GM04503 (cell line): ENCODE measurements at places on chromosomes 12 and 14.

- no peak for DNase-seq
Measured at GRCh38 chr14:90518069-90518940, 121.5 kb downstream of the CALM1 start.

- peak; percentile 75 for DNase-seq
Measured at GRCh38 chr12:119208626-119209061, 29.9 kb downstream of the HSPB8 start.

GRCh38 chr12:126601184-126602170, 1536.2 kb downstream of the AACS start:
- no peak for DNase-seq

GRCh38 chr12:106855221-106855758, 80.8 kb downstream of the RIC8B start:
- no peak for DNase-seq

DNA sequence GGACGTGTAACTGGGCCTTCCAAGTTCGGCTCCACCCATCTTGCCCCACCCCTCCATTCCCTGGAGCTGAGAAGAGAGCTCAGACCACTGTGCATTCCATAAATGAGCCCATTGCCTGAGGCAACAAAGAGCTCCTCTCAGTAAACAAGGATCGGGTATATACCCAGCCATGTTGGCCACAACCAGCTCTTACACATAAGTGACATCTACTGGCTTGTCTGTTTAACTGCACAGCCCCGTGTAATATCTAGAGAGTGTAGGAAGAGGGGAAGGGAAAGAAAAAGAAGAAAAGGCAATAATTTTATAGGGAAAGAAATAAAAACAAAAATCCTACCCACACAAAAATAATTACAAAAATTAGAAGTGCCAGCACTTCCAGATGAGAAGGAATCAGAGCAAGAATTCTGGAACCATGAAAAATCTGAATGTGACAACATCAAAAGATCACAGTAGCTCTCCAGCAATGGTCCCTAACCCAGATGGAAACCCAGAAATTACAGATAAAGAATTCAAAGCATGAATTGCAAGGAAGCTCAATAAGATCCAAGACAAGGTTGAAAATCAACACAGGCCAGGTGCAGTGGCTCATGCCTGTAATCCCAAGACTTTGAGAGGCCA, 308.1 kb downstream of the RPAP3 start:
- DNase-seq = no peak

- DNase-seq = no peak
Measured at GRCh38 chr14:34711796-34712712, 2.3 kb downstream of the CFL2 start.

- DNase-seq = no peak
Measured at GRCh38 chr14:48546996-48547395, 871.6 kb upstream of the MDGA2 start.

- no peak for DNase-seq
Measured at GRCh38 chr12:21527451-21528180, 1.5 kb downstream of the SPX start.

DNA sequence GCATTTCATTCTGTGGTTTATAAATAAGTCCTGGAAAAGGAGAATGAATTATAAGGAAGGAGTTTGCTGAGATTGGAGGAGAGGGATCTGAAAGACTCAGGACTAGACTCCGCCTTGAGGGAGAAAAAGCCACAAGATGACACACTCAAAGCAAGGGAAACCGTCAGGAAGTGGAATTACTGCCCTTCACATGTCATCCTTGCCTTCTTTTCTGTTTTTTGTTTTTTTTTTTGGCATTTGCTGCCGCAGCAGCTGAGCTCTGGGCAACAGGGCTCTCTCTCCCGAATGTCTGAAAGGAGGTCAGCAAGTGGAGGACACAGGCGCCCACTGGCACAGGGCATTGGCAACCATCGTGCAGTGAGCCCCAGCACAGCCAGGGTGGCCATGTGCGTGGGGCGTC, 344.9 kb downstream of the DPF3 start:
- no peak for DNase-seq

- no peak for DNase-seq
Measured at GRCh38 chr14:20801726-20802125, 918 bp downstream of the RNASE1 start.

GRCh38 chr14:91919814-91920213, 27.7 kb downstream of the FBLN5 start:
- peak; percentile 53 for DNase-seq

DNA sequence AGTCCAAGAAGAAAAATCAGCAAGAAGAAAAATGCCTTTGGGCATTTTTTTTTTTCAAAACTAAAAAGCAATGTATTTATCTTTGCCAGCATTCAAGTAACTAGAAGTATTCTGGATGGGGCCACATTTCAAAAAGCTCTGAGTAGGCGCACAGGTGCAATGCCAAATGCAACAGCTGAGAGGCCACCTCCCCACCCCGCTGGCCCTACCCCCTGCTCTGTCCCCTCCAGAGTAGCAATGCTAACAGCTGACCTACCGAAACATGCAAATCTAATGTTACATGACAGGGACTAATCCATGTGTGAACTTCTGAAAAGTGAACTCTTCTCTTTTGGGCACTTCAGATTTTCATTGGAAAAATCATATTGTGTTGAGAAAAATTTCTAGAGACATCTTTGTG, 153.7 kb upstream of the SLC38A2 start:
- DNase-seq = no peak

DNA sequence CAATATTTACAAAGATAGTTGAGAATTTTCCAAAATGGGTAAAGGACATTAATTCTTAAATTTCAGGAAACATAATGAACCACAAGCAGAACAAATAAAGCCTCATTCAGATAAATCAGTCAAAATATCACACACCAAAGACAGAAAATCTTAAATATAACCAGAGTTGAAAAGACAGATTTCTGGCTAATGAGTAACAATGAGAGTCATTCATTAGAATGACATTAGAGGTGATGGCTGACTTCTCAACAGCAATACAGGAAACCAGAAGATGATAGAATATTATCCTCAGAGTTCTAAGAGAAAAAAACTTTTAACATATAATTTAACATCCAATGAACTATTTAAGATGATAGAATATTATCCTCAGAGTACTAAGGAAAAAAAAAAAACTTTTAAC, 124.2 kb downstream of the DENND5B start:
- no peak for DNase-seq

DNA sequence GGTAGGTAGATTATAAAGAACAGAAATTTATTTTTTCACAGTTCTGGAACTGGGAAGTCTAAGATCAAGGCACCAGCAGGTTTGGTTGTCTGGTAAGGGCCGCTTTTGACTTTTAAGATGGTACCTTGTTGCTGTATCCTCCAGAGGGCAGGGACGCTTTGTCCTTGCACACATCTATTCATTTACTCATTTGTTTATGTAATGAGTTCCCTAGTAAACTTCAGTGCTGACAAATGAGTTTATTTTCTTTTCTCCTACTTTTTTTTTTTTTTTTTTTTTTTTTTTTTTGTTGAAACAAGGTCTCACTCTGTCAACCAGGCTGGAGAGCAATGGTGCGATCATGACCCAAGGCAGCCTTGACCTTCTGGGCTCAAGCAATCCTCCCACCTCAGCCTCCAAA, 195.7 kb downstream of the FBXL14 start:
- DNase-seq = no peak

DNA sequence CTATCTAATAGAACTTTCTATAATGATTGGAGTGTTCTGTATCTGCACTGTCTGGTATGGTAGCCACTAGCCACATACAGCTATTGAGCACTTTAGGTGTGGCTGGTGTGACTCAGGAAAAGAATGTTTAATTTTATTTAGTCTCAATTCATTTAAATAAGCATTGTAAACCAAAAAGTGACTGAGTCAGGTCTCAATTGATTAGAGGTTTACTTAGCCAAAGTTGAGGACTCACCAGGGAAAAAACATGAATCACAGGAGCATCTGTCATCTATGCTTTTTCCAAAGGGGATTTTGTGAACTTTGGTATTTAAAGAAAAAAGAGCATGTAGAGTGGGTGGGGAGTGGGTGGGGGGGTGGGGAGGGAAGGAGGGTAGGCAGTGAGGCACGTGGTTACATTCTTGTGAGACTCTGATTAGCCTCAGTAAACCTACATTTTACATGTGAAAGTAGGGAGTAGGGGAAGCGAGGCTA, 473.1 kb downstream of the ATP23 start:
- DNase-seq = no peak

- no peak for DNase-seq
Measured at GRCh38 chr12:22631863-22632463, 7.0 kb downstream of the ETNK1 start.

GRCh38 chr14:101920271-101920670, 44.1 kb upstream of the DYNC1H1 start:
- no peak for DNase-seq

GRCh38 chr14:95250140-95250769, 69.5 kb downstream of the CLMN start:
- DNase-seq = no peak

DNA sequence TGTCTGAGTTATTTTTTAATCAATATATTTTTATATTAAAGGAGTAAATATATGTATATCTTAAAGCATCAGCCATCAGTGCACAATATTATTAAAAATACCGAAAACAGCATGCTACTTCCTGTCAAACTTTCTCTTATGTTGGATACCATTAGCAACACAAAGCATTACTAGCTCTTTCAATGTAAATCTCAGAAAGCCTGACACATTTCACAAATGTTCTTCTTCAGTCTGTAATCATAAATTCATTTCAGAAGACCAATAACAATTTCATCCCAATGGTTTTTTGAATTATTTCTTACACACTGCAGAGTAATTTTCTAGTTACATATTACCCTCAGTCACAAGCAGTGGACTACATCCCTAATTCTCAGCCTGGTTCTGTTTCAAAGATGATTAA, 226.9 kb downstream of the LRRK2 start:
- DNase-seq = no peak

DNA sequence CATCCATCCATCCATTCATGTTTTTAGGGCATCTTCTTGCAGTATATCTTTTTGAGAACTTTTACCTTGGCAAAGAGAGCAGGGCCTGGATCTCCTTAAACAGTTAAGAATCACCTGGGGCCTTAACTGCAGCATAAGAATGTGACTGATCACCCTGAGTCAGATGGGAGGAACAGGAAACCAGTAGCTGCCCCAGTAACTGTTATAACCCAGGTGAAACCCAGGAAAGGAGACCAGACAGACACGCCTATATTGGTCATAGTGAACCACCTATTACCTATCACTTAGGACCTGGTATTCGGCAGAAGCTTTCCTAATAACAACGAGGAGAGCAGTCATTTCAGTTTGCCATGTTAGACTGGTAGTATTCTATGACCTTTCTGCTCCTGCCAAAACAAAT, 43.4 kb upstream of the NR2C1 start:
- DNase-seq = no peak

GRCh38 chr12:119446459-119446858, 111.9 kb downstream of the CCDC60 start:
- no peak for DNase-seq

- DNase-seq = no peak
Measured at GRCh38 chr12:3326156-3326849, 164.7 kb upstream of the PRMT8 start.

DNA sequence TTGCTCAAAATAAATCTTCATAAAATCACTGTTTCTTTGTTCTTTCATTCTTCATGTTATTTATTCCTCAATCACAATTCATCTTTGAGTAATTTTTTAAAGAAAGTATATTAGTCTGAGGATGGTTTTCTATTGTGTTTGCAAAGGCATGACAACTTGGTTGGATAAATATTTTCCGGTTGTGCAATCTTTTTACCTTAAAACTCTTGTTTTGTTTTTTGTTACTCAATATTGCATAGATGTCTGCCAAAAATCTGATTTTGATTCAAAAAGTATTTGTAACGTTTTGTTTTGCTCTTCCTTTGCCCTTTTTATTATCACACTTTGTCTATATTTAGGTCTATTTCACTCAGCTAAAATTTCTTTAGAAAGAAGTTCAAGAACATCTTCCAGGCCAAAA, 86.2 kb upstream of the SYT1 start:
- DNase-seq = no peak

GRCh38 chr14:88535149-88535548, 19.7 kb downstream of the PTPN21 start:
- DNase-seq = no peak

- DNase-seq = no peak
Measured at GRCh38 chr12:18805516-18806248, 67.8 kb downstream of the CAPZA3 start.

DNA sequence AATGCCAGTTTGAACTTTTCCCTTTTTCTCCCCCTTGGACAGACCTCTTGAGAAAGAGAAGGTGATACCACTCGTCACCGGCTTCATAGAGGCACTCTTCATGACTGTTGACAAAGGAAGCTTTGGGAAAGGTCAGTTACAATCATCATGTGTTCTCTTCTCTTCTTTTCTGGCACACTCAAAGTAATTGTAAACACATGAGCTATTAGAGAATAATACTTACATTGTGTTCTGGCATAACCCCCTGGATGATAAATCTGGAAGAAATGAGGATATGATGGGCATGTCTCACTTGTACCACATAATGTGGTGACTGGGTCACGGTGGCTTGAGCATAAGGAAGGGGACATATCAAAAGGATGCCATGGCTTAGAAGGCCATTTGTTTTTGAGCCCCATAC, 20.0 kb downstream of the UTP20 start:
- no peak for DNase-seq
